Right ventricle myocardium superior (tissue), 1 donor: ENCODE measurements at places on chromosomes 16 and 17.

DNA sequence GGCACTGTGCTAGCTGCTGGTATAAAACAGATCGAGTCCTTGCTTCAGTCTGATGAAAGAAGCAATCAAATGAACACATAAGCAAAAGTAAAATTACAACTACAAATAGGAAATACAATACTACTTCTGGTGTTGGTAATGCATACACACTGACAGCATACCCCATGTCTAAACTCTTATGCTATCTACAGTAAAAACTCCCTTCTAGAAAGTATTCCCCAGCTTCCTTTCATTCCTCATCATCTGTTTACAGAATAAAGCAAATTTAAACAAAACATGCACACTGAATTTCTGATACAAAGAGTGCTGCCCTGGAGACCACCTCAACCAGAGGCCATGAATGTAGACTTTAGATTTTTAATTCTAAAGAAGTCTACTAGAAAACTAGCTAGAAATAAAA lies 109.6 kb downstream of the SSH2 start:
- DNase-seq = no peak

DNA sequence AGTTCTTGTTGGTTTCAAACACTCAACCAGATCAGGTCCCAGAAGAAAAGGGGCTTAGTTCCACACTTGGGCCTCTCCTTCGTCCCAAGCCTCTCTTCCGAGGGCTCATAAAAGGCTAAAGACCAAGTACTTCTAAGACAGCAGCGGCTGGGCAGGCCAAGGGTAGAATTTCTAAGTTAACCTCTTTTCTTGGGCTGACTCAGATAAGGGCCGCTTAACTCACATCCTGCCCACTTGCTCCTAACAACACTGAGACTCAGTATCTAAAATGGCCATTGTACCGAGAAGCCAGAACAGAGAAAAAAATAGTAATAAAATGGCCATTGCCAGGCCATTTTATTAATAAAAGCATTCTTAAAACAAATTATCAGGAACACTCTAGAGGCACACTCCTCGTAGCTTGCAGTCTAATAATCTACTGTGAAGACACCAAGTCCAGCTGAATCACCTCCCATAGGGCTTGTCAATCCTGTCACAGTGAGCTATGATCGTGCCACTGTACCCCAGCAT lies 42.1 kb downstream of the RANBP10 start:
- no peak for DNase-seq

DNA sequence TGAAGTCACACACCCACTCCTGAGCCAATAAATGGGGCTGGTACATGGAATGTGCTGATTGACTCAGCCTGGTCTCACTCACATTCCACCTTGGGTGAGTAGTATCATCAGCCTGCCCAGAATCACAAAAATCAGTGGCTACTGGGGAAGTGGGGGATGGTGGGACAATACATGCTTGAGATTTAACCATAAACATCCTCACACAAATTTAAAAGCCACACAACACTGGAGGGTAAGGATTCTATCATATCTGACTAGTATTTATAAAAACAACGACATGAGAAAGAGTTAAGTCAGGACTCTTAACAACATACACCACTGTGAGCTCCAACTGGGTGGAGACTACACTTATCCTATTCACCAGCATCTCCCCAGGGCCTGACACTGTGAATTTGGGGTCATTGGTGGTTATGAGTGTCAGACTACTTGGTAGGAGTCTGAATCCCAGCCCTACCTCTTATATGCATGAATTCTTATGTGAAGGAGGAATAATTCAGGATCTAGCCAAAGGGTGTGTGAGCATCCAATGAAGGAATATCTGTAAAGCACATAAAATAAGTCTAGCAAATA lies 26.0 kb upstream of the IRX6 start:
- no peak for DNase-seq

- DNase-seq = no peak
Measured at GRCh38 chr17:2081564-2081963, 26.7 kb downstream of the HIC1 start.

DNA sequence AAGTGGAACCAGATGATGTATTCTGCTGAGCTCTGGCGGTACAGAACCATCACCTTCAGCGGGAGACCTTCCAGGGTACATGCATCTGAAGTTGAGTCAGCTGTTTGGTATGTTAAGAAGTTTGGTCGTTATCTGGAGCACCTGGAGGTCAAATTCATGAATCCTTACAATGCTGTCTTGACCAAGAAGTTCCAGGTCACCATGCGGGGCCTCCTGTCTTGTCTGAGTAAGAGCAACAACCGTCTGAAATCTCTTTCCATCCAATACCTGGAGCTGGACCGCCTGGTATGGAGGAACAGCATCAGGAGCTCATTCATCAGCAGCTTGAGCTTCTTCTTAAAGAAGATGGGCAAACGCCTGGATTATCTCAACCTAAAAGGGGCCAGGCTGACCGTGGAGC lies 4.0 kb downstream of the FBXO39 start:
- no peak for DNase-seq
